Amniotic stem cell (primary cell): ENCODE measurements at places on chromosomes 4 and X.

- DNase-seq, result no peak
These were observed 496.5 kb upstream of the LCORL start for GRCh38 chr4:18518098-18518497.

DNA sequence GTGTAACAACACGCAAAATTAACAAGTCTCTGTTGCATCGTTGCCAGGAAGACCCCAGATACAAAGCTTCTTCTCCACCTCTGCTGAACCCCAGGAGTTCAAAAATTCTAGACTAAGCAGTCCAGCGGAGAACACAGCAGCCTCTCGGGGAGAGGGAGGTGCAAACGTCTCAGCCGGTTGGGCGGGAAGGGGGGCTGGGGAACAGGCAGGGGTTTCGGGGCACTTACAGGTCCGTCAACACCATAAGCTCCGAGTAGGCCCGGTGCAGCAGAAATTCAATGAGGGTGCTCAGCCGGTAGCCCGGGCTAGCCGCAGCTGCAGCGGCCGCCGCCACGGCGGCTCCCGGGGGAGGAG lies 394 bp downstream of the MED14 start:
- DNase-seq, result no peak

- no peak for DNase-seq
These were observed 396.8 kb downstream of the TRAM1L1 start for GRCh38 chr4:116688536-116688935.

GRCh38 chr4:185886832-185887524 lies 75.0 kb upstream of the SORBS2 start:
- no peak for DNase-seq

- DNase-seq, result no peak
These were observed 518.0 kb downstream of the RPA4 start for GRCh38 chrX:97401586-97402136.

DNA sequence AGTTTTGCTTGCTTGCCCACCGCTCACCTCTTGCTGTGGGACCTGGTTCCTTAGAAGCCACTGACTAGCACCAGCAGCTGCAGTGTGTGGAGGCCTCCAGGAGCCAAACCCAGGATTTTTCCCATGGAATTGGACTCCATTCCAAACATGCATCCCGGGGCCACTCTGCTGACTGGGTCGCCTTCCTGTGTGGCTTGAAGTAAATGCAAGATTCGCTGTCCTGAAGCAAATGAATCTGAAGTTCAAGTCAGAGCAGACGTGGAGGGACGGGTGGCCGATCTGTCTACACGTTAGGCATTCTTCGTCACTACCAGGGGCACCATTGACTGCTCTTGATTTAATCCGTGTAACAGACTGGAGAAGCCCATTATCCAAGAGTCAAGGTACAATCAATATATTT lies 109.0 kb downstream of the SHOX start:
- DNase-seq, result no peak

DNA sequence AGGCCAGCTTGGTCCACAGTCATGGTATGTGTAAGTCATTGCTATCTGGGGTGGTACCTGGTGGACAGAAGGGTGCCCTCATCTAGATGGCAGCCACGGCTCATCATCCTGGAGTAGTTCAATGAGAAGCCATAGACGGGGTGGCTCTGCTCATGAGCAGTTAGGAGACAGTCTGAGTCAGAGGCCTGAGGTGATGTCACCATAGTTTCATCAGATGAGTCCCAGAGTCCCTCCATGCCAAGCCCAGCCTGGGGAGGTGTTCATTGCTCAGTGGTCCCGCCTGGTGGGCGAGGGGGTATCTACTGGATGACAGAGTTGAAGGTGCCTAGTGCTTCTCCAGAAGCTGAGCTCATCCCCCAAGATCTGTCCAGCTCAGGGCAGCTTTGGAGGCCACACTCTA lies 49.8 kb downstream of the DLG3 start:
- DNase-seq, result no peak

GRCh38 chr4:66628146-66628545 lies 917.2 kb downstream of the CENPC start:
- no peak for DNase-seq

- DNase-seq, result no peak
These were observed 730.8 kb upstream of the NDST4 start for GRCh38 chr4:115844180-115844579.

- DNase-seq, result no peak
These were observed 364.1 kb downstream of the FSTL5 start for GRCh38 chr4:161799710-161800109.

- DNase-seq, result no peak
These were observed 311.6 kb upstream of the GALNT7 start for GRCh38 chr4:172857026-172857425.

- DNase-seq, result no peak
These were observed at the start of gene SHISA3 for GRCh38 chr4:42396752-42397634. TSS of gene SHISA3 (plus strand) at chr4:42397488. CDS start at chr4:42398057, 569 bp downstream.

GRCh38 chr4:138188406-138189084 lies 53.6 kb downstream of the SLC7A11 start:
- no peak for DNase-seq
